ENCODE measurements at places on chromosomes 16 and 17.

- no peak for DNase-seq
Measured at GRCh38 chr17:57073626-57074025, 11.4 kb upstream of the AKAP1 start.

DNA sequence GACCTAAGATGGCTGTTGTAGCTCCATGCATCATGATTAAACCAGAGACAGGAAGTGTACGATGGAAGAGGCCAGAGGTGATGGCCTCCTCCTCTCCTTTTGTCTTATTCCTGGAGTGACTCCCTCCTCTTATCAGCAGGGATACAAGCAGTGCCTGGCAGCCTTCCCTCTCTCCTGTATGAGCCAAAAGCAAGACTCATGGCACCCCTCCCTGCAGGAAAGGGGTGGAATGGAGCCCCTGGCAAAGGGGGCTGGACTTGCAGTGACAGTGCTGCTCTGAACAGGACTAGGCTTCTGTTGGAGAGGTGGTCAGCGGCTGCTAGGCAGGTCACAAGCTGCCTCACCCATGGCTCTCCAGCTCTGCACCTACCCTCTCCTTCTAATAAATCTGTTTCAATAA is 8.4 kb downstream of the TXNL4B start:
- DNase-seq = no peak

- no peak for DNase-seq
Measured at GRCh38 chr17:46818316-46818928, at the start of gene WNT3. Gene WNT3, minus strand, starts transcription at chr17:46818692. Its CDS starts 95 bp downstream, at chr17:46818597.

GRCh38 chr17:14547556-14547955 is 246.7 kb downstream of the HS3ST3B1 start:
- DNase-seq = no peak

- DNase-seq = no peak
Measured at GRCh38 chr17:74922694-74923537, at the start of gene USH1G. Gene USH1G, minus strand, starts transcription at chr17:74923255. Its CDS starts 182 bp downstream, at chr17:74923073.

GRCh38 chr17:65417406-65418221 is 143.8 kb downstream of the AXIN2 start:
- DNase-seq = no peak

DNA sequence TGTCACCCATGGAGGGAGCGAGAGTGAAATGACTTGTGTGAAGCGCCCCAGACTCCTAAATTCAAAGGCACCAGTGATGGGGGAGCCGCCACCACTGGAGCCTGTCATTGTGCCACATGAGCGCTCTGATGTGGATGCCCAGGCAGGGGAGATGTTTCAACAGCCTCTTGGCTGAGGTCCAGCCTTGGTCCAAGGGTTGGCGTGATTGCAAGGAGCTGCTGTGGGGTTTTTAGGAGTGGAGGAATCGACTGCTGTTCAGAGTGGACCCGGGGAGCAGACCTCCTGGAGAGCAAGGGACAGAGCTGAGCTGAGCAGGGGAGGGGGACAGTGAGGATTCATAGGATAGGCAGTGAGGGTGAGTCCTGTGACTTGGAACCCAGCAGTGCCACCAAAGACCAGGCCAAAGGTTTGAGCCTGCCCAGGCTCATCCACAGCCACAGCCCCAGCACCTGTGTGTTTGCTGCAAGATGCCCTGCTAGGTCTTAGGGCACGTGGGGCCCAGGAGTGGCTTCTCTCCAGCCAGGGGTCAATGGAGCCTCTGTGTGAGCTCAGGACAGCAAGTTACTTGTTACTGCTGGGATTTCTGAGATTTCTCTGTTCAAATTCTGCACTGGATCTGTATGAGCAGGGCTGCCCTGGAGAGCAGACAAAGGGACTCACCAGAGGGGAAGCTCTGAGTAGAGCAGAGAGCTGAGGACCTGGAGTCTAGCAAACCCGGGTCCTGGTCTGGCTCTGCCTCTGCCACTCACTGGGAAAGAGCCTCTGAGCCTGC is 20.3 kb downstream of the RHBDL3 start:
- no peak for DNase-seq

GRCh38 chr16:68289202-68289601 is 21.5 kb downstream of the SLC7A6OS start:
- no peak for DNase-seq

GRCh38 chr16:49537924-49538459 is 164.4 kb downstream of the C16orf78 start:
- DNase-seq = no peak

- DNase-seq = no peak
Measured at GRCh38 chr17:34068571-34068970, 186.5 kb upstream of the CCL2 start.

DNA sequence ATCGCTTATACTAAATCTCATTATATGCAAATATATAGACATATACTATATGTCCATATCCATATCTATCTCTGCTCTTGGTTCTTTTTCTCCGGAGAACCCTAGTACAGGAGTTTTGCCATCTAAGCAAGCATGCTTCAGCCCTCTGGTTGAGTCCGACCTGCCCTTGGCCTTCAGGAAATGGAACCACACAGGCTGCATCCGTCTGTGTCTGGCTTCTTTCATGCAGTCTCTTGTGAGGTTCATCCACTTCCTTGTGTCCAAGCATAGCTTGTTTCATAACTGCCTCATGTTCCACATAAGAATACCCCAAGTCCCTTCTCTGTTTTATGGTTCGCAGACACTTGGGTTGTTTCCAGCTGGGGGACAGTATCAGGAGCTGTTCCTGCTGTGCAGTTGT is 16.8 kb downstream of the SNX20 start:
- no peak for DNase-seq

DNA sequence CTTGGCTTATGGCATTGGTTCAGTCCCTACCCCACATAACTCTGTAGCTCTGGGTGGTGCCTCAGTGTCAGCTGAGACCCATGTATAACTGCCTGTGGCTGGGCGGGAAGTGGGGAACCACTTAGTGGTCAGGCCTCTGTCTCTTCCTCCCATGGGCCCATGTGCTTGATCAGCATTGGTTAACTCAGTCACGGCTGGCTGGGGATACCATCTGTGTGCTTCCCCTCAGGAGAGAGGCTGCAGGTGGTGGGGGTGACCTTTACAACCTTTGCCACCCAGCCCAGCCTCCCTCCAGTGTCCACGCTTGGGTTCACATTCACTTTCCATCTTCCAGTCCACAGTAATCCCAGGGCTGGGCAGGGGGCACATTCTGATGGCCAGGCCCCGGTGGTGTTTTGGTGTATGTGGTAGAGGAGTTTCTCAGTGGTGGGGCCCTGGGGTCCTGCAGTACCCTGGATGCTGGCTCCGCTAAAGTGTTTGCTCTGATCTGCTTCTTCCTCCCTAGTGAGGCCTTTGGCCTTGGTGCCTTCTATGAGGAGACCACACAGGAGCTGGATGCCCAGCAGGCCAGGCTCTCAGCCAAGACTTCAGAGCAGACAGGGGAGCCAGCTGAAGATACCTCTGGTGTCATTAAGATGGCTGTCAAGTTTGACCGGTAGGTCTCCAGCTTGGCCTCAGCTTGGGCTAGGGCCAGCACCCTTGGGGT is 10.2 kb upstream of the NFATC3 start:
- peak; percentile 80 for DNase-seq

DNA sequence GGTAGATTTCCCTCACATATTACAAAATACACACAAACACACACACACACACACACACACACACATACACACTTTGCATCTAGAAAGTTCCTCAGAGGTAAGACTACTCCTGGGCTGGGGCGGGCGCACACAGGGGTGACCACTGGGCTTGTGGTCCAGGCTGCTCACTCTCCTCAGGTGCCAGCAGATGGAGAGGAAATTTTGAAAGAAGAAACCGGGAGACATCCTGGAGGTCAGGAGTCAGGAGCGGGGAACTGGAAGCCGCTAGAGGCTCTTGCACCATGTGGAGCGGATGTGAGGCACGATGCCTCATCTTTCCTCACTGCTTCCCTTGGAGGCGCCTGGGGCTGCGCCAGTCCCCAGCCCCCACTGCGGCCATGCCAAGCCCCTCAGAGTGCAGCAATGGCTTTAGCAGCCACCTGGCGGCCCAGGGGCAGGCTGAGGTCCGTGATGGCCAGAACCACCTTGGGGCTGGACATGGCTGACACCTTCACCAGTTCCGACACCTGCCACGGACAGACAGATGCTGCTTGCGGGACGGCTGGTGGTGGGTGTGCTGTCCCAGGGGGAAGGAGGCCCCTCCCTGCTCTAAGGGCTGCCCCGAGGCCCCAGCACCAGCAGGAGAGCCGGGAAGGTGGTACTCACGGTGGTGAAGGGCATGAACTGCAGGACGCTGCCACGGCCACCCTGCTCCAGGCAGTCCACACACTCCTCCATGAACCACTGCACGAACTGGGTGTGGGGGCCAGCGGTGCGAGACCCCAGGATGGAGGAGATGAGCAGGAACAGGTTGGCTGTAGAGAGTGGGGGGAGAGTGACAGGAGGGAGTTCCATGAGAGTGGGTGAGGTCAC is 4.1 kb downstream of the CSF3 start:
- DNase-seq = no peak

- DNase-seq = no peak
Measured at GRCh38 chr16:85576944-85577343, 36.2 kb upstream of the GSE1 start.

- no peak for DNase-seq
Measured at GRCh38 chr16:84391151-84392030, 23.1 kb downstream of the ATP2C2 start.

- no peak for DNase-seq
Measured at GRCh38 chr17:49342575-49342936, 19.5 kb downstream of the ZNF652 start.

DNA sequence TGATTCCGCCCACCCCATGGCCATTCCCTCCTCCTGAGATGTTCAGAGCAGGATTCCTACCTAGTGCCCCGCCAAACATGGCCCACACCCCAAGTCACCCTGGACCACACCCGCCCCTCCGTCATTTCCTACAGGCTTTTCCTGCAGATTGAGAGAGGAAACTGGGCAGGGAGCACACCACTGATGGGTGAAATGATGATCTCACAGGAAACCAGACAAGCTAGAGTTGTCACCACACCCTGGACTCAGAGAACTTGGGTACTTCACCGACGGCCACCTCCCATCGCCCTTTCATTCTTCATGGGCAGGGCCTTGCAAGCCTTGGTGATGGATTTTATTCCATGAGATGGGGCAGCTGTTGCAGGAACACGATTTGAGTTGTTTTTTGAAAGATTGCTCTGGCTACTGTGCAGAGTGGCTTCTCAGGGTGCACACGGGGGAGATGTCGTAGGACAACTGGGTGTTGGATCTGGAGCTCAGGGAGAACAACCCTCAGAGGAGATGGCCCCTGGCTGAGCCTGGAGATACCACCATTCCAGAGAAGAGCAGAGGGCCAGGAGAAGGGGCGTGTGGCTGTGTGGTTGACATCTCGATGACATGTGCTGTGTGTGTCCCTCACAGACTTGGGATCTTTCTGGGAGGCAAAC is 7.4 kb upstream of the B9D1 start:
- DNase-seq = no peak

- DNase-seq = no peak
Measured at GRCh38 chr17:20267459-20267842, 199.9 kb downstream of the LGALS9B start.

DNA sequence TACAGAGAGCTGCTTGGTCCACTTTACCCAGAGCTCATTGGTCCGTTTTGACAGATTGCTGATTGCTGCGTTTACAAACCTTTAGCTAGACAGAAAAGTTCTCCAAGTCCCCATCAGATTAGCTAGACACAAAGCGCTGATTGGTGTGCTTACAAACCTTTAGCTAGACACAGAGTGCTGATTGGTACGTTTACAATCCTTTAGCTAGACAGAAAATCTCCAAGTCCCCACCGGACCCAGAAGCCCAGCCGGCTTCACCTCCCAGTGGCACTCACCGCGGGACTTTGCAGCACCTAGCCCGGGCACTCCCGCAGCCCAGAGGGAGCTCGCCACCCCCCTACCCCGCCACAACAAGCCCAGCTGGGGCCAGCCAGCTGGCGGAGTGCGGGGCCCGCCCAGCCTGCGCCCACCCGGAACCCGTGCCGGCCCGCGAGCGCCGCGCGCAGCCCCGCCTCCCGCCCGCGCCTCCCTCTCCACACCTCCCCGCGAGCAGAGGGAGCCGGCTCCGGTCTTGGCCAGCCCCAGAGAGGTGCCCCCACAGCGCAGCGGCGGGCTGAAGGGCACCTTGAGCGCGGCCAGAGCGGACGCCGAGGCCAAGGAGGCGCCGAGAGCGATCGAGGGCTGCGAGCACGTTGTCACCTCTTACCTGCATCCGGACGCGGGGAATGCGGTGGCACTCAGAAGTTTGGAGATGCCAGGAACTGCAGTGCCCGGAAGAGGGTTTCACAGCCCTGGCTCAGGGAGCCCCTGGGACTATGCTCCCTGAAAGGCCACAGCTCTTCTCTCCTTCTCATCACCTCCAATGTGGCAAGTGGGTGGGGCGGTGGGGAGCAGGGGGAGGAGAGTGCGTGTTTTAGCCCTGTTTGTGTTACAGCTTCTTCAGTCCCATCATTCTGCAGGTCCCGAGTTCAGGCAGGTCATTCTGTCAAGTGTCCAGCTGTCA is 1504.5 kb downstream of the CDH11 start:
- DNase-seq = no peak

- no peak for DNase-seq
Measured at GRCh38 chr17:56678249-56679114, 85.0 kb downstream of the NOG start.

DNA sequence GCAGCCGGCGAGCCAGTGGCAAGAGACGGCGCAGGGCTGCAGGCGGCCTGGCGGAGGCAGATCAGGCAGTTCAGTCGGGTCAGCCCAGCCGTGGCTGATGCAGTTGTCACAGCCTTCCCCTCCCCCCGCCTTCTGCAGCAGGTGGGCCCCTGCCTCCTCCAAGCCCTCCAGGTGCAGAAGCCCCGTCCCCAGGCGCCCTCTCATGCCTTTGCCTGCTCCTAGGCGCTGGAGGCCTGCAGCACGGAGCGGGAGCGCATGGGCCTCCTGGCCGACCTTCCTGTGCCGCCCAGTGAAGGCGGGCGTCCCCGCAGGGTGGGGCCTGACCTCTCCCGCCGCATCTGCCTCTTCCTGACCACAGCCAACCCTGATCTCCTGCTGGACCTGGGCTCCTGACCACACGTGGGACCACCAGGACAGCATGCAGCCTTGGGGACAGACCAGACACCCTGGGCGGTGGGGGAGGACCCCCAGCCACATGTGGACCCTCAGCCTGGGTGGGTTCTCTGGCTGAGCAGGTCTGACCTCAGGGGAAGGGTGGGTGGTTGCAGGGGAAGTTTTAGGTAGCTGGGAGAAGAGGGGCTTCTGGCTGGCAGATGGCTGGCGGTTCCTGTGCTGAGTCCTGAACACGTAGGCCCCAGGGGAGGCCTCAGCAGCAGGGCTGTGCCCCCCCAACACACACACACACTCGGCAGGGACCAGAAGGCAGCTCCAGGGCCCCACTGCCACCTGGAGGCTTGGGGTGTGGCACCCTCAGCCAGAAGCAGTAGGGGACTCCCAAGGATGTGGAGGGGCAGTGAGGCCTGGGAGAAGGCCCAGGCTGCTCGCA is 3.1 kb upstream of the MRPS34 start:
- no peak for DNase-seq

GRCh38 chr16:80664226-80664625 is 123.4 kb downstream of the DYNLRB2 start:
- no peak for DNase-seq

GRCh38 chr17:29753845-29754439 is 131.2 kb upstream of the CORO6 start:
- DNase-seq = no peak

Data from activated naive CD4-positive, alpha-beta T cell treated with anti-CD3 and anti-CD28 coated beads, Interleukin-2, amount 50 U/mL, for 72 hours (primary cell).